ENCODE measurements at places on chromosomes 5 and 9. TPM values are rescaled to one million over a fixed set of nuclear protein-coding genes. Genes with fewer than 3 reads are reported as not detected.

Gene DIPK1B
- total RNA-seq = 2.9 TPM

Gene OBP2B
- total RNA-seq = not detected

Gene CA9
- total RNA-seq = 0.61 TPM

Gene PAEP
- total RNA-seq = not detected

Gene SLC6A3
- total RNA-seq = not detected

Gene LHX3
- not detected for total RNA-seq

Gene CBY3
- total RNA-seq = not detected

Gene C5orf58
- total RNA-seq = not detected

Gene FBN2
- total RNA-seq = 5.8 TPM

Gene PRLR
- total RNA-seq = 10.3 TPM

Gene PTGER4
- 50.8 TPM for total RNA-seq

Gene PTGR1
- total RNA-seq = 41.5 TPM

Gene GMCL2
- not detected for total RNA-seq

Gene PLPP7
- total RNA-seq = 9.7 TPM

Gene SNAPC4
- total RNA-seq = 7.6 TPM

Gene PLEKHG4B
- 0.36 TPM for total RNA-seq

Gene SHLD3
- 2.8 TPM for total RNA-seq

Gene SNCB
- total RNA-seq = not detected

Gene WHRN
- 19.1 TPM for total RNA-seq

Gene SPINK13
- total RNA-seq = not detected

Gene CDH9
- total RNA-seq = not detected

Gene MAST4
- 16.2 TPM for total RNA-seq

Gene ADRA1B
- 0.89 TPM for total RNA-seq

Gene OR2K2
- total RNA-seq = not detected

Gene NR5A1
- 0.12 TPM for total RNA-seq

Gene RANBP3L
- total RNA-seq = 0.29 TPM

Measured in mucosa of descending colon (tissue), 3 donors.